ENCODE measurements at places on chromosomes 3 and 15. TPM values are rescaled to one million over a fixed set of nuclear protein-coding genes. Genes with fewer than 3 reads are reported as not detected.

Gene ACOX2
- not detected for polyA plus RNA-seq

Gene MLH1
- polyA plus RNA-seq, result 23.8 TPM

Gene VILL
- polyA plus RNA-seq, result 12.9 TPM

Gene CAND2
- 0.32 TPM for polyA plus RNA-seq

Gene MME
- polyA plus RNA-seq, result not detected

Gene HYAL1
- polyA plus RNA-seq, result not detected

Gene SERPINI1
- 19.3 TPM for polyA plus RNA-seq

Gene TNNC1
- not detected for polyA plus RNA-seq

Gene SENP7
- 5.6 TPM for polyA plus RNA-seq

Gene FGF12
- polyA plus RNA-seq, result not detected

Gene SMCO1
- polyA plus RNA-seq, result not detected

Gene SYNPR
- polyA plus RNA-seq, result not detected

Gene HHLA2
- not detected for polyA plus RNA-seq

Gene OIP5
- polyA plus RNA-seq, result 0.44 TPM

Gene VIPR1
- polyA plus RNA-seq, result 0.60 TPM

Gene ZDHHC19
- polyA plus RNA-seq, result not detected

Gene CACNA1D
- polyA plus RNA-seq, result not detected

Gene ROBO1
- polyA plus RNA-seq, result not detected

Gene CPNE9
- not detected for polyA plus RNA-seq

Gene LRRFIP2
- 26.4 TPM for polyA plus RNA-seq

Gene ARPIN
- not detected for polyA plus RNA-seq

Gene GABRG3
- polyA plus RNA-seq, result not detected

Gene GHSR
- polyA plus RNA-seq, result 2.1 TPM

Gene MORC1
- not detected for polyA plus RNA-seq

Gene TRPM1
- polyA plus RNA-seq, result not detected

Gene CCR8
- not detected for polyA plus RNA-seq
